ENCODE measurements at places on chromosomes 6 and 20.

GRCh38 chr20:59835448-59836395, 97.7 kb downstream of the SYCP2 start:
- DNase-seq = no peak

DNA sequence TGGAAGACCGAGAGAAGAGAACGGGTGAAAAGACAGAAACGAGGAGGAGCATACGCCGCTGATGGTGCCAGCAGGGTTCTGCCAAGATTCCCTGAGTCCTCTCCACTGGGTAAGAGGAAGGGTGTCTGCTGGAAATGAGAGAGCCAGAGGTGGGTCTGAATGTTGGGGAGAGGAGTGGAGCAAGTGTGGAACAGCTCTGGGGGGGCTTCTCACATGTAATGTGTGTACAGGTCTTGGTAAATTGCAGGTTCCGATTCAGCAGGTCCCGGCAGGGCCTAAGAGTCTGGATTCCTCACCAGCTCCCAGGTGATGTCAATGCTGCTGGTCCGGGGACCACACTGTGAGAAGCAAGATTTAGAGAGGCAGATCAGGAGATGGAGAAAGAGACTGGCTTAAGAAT, 1.5 kb upstream of the EBF4 start:
- DNase-seq = no peak

DNA sequence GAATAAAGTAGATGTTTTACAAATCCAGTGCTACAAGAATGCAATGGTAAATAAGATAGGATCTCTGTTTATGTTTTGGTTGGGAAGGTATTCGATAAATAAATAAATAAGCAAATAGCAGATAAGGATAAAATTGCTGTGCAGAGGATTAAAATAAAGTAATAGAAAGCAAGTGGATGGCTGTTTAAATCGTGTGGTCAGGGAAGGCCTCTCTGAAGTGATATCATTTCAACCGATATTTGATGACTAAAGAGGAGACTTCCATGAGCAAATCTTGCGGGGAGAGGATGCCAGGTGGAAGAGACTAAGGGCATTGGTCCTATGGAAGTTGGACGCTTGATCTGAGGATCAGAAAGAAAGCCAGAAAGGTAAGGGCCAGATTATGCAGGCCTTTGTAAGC, 92.0 kb upstream of the CCN2 start:
- DNase-seq = no peak

DNA sequence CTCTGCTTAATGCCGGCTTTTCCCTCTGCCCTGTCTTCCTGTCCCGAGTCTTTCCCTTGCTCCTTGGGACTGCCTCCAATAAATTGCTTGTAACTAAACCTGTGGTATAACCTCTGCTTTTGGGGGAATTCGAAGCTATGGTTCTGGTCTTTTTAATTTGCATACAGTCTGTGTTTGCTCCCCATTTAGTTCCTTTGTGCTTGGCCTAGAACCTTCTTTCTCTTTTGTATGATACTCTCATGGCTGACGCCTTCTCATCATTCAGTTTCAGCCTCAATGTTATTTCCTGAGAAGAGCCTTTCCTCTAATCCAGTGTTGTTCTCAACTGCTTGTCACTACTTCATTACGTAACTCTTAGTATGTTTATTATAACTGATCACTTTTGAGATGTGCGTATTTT, 248.0 kb downstream of the PHF3 start:
- no peak for DNase-seq

- DNase-seq = peak; percentile 65
These were observed 20.1 kb downstream of the MRPS18A start for GRCh38 chr6:43667245-43668150.

- peak; percentile 82 for DNase-seq
These were observed 25.8 kb downstream of the BHLHE23 start for GRCh38 chr20:62980970-62981369.

DNA sequence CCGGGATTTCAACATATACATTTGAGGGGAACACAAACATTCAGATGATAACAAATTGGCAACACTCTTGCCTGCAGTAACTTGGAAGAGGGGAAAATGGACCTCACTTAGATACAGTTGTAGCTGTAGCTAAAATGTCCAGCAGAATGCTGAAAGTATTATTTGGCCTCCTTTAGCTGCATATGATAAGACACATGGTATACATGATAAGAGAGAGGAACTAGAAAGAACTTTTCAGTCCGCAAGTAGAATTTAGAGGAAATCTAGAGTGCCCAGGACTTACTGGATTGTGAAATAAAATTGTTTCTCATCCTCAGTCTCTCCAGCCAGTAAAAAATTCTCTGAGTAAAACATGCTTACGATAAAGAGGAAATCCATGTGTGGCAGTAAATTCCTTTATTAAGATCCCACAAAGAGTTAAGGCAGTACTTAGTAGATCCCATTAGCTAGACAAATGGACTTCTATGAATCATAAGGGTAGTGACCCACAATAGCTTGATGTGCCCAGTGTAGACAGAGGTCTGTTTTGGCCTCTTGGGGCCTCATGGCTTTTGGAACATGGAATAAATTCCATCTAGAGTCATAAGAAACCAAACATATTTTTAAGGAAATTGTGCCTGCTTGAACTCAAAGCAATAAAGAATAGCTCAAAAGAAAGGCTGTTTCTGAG, 87.9 kb upstream of the RBM24 start:
- DNase-seq = no peak

GRCh38 chr20:49575551-49576060, 7.7 kb upstream of the PTGIS start:
- no peak for DNase-seq

DNA sequence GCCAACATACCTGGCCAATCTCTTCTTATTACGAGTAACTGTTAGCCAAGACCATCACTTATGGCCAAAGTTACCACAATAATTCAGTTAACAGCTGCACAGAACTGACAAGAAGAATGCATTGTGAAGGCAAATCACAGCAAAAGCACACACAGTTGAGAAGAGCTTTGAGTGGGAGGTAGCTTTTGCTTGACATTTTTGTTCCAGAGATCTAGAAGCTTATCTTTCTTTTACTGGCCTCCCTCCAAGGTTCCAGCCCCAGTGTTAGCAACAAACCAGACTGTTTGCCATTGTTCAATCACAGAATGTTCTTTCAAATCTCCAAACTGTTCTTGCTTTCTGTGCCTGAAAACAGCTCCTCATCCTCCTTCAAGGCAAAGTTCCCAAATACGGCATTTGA, 35.9 kb upstream of the IRAK1BP1 start:
- no peak for DNase-seq

- no peak for DNase-seq
These were observed 14.7 kb downstream of the ENPP3 start for GRCh38 chr6:131651782-131652181.

DNA sequence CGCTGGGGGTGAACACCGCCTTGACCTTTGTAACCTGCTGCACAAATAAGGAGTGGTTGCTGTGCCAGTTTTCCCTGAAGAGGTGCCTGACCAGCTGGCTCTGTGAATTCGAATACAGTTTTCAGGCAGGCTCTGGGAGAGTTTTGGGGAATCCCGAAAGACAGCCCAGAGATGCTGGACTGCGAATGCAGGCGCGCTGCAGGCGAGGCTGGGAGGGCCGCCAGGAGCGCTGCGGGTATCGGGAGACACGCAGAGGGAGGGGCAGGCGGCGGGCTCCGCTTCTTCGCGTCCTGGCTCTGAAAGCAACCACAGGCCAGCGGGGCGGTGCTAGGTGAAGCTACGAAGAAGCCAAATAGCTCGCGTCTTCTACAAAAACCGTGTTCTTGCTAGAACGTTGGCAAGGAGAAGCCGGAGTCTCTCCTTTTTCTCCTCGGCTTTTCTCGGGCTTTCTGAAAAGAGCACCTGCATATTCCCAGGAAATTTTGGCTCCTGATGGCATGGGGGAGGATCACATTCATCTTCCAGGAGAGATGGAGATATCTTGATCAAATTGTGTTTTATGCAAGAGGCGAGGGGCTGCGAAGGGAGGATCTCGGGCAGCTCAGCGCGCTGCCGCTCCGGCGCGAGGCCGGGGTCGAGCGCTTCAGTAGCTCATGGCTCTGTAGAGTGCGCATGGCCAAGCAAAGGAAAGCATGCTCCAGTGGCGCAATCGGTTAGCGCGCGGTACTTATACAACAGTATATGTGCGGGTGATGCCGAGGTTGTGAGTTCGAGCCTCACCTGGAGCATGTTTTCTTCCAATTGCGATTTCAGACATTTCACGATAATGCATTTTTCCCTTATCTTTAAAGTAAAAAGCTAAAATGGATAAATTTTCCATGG, 158.1 kb upstream of the ZNF184 start:
- DNase-seq = no peak

- DNase-seq = no peak
These were observed 1395.7 kb upstream of the EYS start for GRCh38 chr6:67102743-67103142.

DNA sequence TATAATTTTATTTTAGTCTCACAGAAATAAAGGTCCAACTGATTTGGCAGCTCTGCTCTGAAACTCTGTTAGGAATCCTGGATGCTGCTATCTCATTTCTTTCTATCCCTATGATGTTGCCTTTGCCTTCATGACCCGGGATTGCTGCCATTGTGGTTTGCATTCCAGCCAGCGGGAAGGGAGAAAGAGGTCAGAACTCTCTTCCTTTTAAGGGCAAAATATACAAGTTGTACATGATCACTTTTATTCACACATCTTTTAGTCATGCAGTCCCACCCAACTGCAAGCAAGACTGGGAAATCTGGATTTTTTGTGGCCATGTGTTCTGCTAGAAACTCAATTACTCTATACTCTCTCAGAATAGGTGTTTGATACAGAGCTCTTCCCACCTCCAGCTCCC, 263.1 kb upstream of the ZFP64 start:
- DNase-seq = no peak

GRCh38 chr20:824490-824889, 9.0 kb upstream of the FAM110A start:
- DNase-seq = no peak

DNA sequence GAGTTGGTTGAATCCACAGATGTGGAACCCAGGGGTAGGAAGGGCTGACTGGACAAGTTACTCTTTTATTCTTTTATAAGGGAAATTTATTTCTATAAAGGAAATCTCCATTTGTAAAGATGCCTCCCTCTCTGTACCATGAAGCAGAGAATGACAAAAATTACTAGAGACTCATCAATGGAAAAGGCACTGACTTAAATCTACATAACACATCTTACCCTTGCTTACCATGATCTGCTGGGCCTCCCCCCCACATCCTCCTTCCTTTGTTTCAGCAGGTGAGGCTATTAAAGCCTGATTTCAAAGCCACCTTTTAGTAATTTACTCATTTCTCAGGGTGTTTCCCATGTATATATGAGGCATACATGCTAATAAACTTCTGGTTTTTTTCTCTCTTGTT, 130.2 kb upstream of the HDDC2 start:
- DNase-seq = no peak

DNA sequence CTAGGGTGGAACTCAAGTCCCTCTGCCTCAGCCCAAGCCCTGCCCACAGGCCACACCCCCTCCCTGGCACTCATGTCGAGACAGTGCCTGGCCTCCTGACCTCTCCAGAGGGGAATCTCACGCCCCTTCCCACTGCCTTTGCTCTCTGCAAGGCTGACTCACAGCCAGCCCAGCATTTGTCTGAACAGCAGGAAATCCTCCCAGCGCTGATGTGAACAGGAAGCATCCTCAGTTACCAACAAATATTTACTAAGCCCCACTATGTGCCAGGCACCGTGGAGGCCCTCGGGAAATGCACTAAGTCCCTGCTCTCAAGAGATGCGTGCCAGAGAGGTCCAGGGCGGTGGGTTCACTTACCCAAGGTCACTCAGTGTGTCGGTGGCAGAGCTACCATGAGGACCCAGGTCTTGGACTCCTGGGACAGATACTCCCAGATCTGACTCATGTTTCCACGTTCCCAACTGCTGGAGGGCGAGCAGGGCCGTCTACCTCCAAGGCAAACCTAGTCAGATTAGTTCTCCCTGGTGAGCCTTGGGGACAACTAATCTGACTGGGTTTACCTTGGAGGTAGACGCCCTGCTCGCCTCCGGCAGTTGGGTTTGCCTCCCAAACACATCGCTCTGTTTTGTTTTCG, 7.8 kb downstream of the ADA start:
- peak; percentile 41 for DNase-seq

DNA sequence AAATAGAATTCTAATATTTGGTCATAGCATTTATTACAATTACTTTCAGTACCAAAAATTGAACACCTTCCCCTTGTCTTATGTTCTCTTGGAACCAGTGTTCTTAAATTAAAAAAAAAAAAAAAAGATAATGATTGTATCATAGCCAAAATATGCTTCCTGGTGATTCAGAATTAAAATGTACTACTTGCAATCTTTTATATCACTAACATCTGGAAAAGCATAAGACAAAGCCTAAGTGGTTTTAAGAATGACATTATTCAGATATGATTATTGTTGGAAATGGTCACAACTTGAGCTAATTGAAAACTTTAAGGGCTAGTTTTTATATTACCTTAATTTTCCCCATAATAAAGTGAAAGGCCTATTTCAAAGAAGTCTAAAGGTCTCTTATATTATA, 493.3 kb upstream of the MARCKS start:
- no peak for DNase-seq

DNA sequence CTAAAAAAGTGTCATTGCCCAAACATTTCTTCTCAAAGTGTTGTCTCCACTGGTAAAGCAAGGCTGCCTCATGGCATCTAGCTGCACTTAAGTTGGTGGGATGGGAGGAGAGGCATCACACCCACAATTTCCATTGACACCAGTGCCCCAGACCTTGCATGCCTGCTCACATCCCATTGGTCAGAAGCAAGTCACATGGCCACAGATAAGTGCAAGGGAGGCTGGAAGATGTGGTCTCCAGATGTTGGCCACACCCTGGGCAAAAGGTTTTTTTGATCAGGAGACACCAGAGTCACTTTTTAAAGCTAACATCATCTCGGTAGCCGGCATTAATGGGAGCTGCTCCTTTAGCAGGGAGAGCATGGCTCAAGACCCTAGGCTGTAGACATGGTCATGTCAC, 157.1 kb upstream of the CST7 start:
- no peak for DNase-seq

DNA sequence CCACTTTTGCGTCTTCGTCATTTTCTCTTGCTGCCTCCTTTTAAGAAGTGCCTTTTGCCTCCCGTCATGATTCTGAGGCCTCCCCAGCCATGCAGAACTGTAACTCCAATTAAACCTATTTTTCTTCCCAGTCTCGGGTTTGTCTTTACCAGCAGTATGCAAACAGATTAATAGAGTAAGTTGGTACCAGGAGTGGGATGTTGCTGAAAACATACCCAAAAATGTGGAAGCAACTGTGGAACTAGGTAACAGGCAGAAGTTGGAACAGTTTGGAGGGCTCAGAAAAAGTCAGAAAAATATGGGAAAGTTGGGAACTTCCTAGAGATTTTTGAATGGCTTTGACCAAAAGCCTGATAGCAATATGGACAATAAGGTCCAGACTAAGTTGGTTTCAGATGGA, 309.2 kb downstream of the MEI4 start:
- no peak for DNase-seq

GRCh38 chr6:111215131-111215530, 127.8 kb downstream of the SLC16A10 start:
- no peak for DNase-seq

- no peak for DNase-seq
These were observed 490 bp downstream of the MMUT start for GRCh38 chr6:49462599-49462926.
